ENCODE measurements at places on chromosomes 11 and 22. TPM values are rescaled to one million over a fixed set of nuclear protein-coding genes. Genes with fewer than 3 reads are reported as not detected.

Gene PGA4
- not detected for total RNA-seq

Gene CDPF1
- total RNA-seq = 23.0 TPM

Gene KDM4F
- not detected for total RNA-seq

Gene CALCA
- total RNA-seq = not detected

Gene B3GAT1
- not detected for total RNA-seq

Gene CRYBB2
- not detected for total RNA-seq

Gene OPCML
- total RNA-seq = not detected

Gene SBF2
- total RNA-seq = 30.0 TPM

Gene KRTAP5-9
- not detected for total RNA-seq

Gene ANGPTL5
- total RNA-seq = not detected

Gene CSF2RB
- under 0.01 TPM for total RNA-seq

Gene MMP12
- not detected for total RNA-seq

Gene CYP2R1
- total RNA-seq = 4.6 TPM

Gene LAYN
- 27.9 TPM for total RNA-seq

Gene TTC36
- total RNA-seq = 1.2 TPM

All from epithelial cell of alveolus of lung (primary cell).